ENCODE measurements at places on chromosomes 5 and 9. TPM values are rescaled to one million over a fixed set of nuclear protein-coding genes. Genes with fewer than 3 reads are reported as not detected.

GRCh38 chr9:128103589-128103962 is 24.0 kb downstream of the PTGES2 start:
- H3K4me1 ChIP-seq: peaks cover 43% of the 10 kb centered on the region
- no peak for DNase-seq
- H3K27me3 ChIP-seq: no peaks in the 10 kb centered on the region
- H3K36me3 ChIP-seq: peaks cover 69% of the 10 kb centered on the region

DNA sequence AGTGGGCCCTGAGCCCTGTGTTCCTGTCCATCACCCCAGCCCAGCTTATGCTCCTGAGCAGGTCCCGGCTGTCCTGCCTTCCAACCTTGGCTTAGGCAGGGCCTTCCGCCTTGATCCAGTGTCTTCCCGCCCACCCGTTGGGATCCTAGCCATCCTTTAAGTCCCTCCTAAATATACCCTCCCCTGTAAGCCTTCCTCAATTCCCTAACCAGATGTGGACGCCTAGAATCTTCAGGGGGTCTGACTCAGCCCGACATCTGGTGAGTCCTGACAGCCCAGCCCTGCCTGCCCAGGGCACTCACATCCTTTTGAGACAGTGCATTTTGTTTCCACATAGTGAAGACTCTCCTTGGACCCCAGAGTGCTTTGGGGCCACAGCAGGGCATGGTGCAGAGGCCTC is 23.7 kb downstream of the SLC6A7 start:
- H3K27me3 ChIP-seq: no peaks in the 10 kb centered on the region
- H3K4me3 ChIP-seq: no peak overlapping the region
- H3K36me3 ChIP-seq: no peaks in the 10 kb centered on the region
- no peaks in the 10 kb centered on the region for H3K4me1 ChIP-seq

GRCh38 chr9:38445154-38446043 is 21.1 kb upstream of the IGFBPL1 start:
- DNase-seq: peak; percentile 74
- H3K4me1 ChIP-seq: no peaks in the 10 kb centered on the region
- no peak overlapping the region for H3K4me3 ChIP-seq
- H3K27ac ChIP-seq: no peak overlapping the region
- no peaks in the 10 kb centered on the region for H3K36me3 ChIP-seq

- H3K27ac ChIP-seq: no peak overlapping the region
- no peaks in the 10 kb centered on the region for H3K27me3 ChIP-seq
- no peaks in the 10 kb centered on the region for H3K4me1 ChIP-seq
- no peaks in the 10 kb centered on the region for H3K36me3 ChIP-seq
These were observed 100.1 kb downstream of the KCNIP1 start for GRCh38 chr5:170603578-170604565.

DNA sequence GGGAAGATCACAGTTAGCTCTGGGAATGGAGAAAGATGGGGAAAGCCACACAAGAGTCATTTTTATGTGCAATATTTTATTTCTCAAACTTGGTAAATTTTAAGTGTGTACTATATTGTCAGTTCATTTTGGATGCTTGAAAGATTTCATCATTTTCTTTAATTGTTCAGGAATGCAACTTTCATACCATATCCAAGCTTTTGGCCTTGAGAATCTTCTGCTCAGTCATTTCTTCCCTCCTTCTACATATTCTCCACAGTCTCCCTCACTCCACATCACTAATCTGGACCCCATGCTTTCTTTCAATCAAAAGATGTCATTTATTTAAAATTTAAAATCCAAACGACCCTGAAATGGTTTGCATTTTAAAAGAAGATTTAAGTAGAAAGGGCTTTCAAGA is 135.4 kb downstream of the FAM114A2 start:
- DNase-seq: no peak
- peaks cover 7% of the 10 kb centered on the region for H3K4me1 ChIP-seq
- H3K36me3 ChIP-seq: no peaks in the 10 kb centered on the region

DNA sequence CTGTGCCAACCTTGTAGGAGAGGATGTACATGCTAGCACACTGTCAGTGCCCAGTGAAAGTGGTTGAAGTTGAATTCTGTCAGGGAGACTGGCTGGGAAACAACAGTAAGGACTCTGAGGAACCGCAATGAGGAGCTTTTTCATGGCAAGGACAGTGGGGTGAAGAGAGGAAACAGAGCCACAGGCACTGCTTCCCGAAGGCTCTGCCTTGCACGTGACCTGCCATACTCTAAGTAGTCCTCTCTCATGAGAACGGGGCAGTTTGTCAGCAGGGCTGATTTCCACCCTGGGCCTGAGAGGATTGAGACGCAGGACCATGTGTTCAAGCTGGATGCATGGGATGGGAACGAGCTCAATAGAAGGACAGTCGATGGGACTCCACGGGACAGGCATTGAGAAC is 106.6 kb upstream of the CTSL start:
- H3K36me3 ChIP-seq: no peaks in the 10 kb centered on the region
- H3K4me3 ChIP-seq: no peak overlapping the region
- no peak overlapping the region for H3K27ac ChIP-seq
- DNase-seq: no peak
- H3K27me3 ChIP-seq: no peaks in the 10 kb centered on the region
- no peaks in the 10 kb centered on the region for H3K4me1 ChIP-seq

GRCh38 chr9:99176527-99177013 is 45.2 kb downstream of the ALG2 start:
- no peak overlapping the region for H3K4me3 ChIP-seq
- no peaks in the 10 kb centered on the region for H3K27me3 ChIP-seq
- H3K36me3 ChIP-seq: no peaks in the 10 kb centered on the region
- H3K27ac ChIP-seq: no peak overlapping the region
- H3K4me1 ChIP-seq: no peaks in the 10 kb centered on the region

DNA sequence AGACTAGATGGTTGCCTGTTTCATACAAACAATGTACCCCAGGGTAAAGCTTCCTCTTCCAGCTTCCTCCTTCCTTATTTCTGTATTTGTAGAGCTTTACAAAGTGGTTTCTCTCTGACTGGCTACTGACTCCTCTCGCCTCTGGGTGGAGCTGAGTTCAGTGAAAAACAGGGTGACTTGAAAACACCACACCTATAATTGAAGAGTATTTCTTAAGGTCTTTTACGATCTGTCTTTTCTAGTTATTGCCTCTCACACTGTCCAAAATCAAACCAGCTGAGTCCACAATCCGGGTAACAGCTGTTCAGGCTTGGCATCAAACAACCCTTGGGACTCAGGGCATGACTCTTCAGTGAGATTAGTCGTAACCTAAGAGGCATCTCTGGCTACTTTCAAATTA is 200.4 kb downstream of the ARRDC3 start:
- DNase-seq: no peak
- no peaks in the 10 kb centered on the region for H3K36me3 ChIP-seq
- H3K4me1 ChIP-seq: peaks cover 3% of the 10 kb centered on the region
- no peak overlapping the region for H3K4me3 ChIP-seq
- peak overlapping the region; percentile 33 for H3K27ac ChIP-seq

The TUBB4B gene
- 469 TPM for total RNA-seq

GRCh38 chr9:88198341-88198807 is 60.1 kb upstream of the SPATA31C2 start:
- no peaks in the 10 kb centered on the region for H3K27me3 ChIP-seq
- H3K36me3 ChIP-seq: no peaks in the 10 kb centered on the region
- peak; percentile 87 for DNase-seq
- H3K4me1 ChIP-seq: peaks cover 29% of the 10 kb centered on the region
- H3K4me3 ChIP-seq: peak overlapping the region; percentile 35

- no peak overlapping the region for H3K27ac ChIP-seq
- no peaks in the 10 kb centered on the region for H3K27me3 ChIP-seq
- H3K4me3 ChIP-seq: no peak overlapping the region
- no peak for DNase-seq
These were observed 16.1 kb upstream of the FRRS1L start for GRCh38 chr9:109182940-109183798.

The C9orf50 gene
- not detected for total RNA-seq

DNA sequence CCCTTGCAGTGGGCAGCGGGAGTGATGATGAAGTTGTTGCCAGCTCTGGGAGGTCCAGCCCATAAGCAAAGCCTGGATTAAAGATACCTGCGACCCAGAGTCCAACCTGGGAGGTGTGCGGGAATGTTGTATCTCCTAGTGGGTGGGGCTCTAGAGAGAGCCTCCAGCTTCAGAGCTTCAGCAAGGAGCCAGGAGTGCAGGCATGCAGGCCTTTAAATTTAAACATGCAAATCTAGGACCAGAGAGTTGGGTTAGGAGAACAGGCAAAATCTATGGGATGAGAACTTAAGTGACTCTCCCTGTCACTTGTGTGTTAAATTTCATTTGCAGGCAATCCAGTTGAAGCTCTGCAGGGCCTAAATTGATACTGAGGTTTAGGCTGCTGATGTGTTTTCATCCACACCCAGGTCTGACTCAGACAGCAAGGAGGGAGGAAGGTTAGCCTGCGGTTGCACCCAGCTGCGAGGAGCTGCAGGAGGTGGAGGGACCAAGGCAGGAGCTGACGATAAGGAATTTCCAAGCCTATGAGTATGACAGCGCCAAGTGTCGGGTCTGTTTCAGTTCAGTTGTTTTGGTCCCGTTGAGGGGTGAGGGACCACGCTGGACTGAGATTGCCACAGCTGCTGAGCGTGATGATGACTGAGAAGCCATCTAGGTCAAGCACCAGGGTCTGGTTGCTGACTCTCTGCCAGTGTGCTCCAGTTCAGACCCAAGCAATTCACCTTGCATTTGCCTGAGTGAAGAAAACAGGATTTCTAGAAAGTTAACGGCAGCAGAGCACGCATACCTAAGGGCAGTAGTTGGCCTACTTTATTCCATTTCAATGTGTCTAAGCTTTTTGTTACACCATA is 243.0 kb downstream of the ICE1 start:
- no peak overlapping the region for H3K27ac ChIP-seq
- H3K27me3 ChIP-seq: no peaks in the 10 kb centered on the region
- H3K4me1 ChIP-seq: peaks cover 6% of the 10 kb centered on the region
- DNase-seq: peak; percentile 66
- no peaks in the 10 kb centered on the region for H3K36me3 ChIP-seq

GRCh38 chr9:20488691-20489090 is 133.6 kb downstream of the MLLT3 start:
- peaks cover 5% of the 10 kb centered on the region for H3K4me1 ChIP-seq
- H3K36me3 ChIP-seq: no peaks in the 10 kb centered on the region
- H3K27me3 ChIP-seq: no peaks in the 10 kb centered on the region
- no peak overlapping the region for H3K27ac ChIP-seq
- no peak overlapping the region for H3K4me3 ChIP-seq
- DNase-seq: no peak

DNA sequence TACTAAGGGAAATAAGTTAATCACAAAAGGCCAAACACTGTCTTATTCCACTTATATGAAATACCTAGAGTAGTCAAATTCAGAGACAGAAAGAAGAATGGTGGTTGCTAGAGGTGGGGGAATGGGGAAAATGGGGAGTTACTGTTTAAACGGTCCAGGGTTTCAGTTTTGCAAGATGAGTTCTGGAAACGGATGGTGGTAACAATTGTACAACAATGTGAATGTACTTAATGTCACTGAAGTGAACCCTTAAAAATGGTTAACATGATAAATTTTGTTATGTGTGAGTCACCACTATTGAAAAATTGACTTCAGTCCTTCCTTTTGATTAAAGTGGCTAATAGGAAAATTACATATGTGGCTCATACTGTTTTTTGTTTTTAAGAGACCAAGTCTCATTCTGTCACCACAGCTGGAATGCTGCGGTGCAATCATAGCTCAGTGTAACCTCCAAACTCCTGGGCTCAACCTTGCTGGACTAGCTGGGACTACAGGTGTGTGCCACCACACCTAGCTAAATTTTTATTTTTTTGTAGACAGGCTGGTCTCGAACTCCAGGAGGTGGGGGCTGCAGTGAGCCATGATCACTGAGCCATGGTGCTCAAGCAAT is 8.7 kb downstream of the UBQLN1 start:
- H3K4me3 ChIP-seq: no peak overlapping the region
- H3K4me1 ChIP-seq: peaks cover 70% of the 10 kb centered on the region
- no peak for DNase-seq
- no peak overlapping the region for H3K27ac ChIP-seq
- no peaks in the 10 kb centered on the region for H3K36me3 ChIP-seq

GRCh38 chr5:167217097-167217743 is 1074.2 kb upstream of the WWC1 start:
- no peaks in the 10 kb centered on the region for H3K27me3 ChIP-seq
- no peak overlapping the region for H3K27ac ChIP-seq
- DNase-seq: no peak

DNA sequence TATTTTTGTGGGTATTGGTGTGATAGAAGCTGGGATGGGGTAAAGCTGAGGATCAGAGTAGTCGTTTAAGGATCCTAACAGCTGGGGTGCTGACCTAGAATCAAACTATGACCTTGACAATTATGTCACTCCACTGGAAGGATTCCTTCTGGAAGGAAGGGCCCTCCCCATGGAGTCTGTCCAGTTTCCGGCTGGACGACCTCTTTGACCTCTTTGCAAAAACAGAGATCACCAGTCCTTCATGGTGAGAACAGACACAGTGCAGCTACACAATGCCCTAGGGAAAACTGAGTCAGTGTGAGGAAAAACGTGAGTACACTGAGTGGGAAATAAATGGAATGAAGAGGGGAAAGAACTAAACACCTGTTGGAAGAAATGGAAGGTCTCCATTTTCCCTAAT is 445.6 kb downstream of the MAT2B start:
- DNase-seq: no peak
- no peaks in the 10 kb centered on the region for H3K4me1 ChIP-seq
- no peaks in the 10 kb centered on the region for H3K36me3 ChIP-seq

The HDAC3 gene
- total RNA-seq: 44.0 TPM

GRCh38 chr9:23342291-23342690 is 483.7 kb downstream of the ELAVL2 start:
- no peak for DNase-seq
- H3K4me1 ChIP-seq: no peaks in the 10 kb centered on the region
- H3K27me3 ChIP-seq: no peaks in the 10 kb centered on the region
- H3K36me3 ChIP-seq: no peaks in the 10 kb centered on the region
- H3K4me3 ChIP-seq: no peak overlapping the region

DNA sequence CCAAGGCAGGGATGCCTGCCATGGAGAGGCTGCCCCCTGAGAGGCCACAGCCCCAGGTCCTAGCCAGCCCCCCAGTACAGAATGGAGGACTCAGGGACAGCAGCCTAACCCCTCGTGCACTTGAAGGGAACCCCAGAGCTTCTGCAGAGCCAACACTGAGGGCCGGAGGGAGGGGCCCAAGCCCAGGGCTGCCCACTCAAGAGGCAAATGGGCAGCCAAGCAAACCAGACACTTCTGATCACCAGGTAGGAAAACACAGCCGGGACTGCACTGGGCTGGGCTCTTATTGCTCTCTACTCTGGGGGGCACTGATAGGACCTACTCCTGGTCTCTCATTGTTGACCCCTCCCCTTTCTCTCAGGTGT is 3.2 kb downstream of the RELL2 start:
- H3K27me3 ChIP-seq: no peaks in the 10 kb centered on the region
- H3K36me3 ChIP-seq: peaks cover 11% of the 10 kb centered on the region
- DNase-seq: no peak
- peaks cover 27% of the 10 kb centered on the region for H3K4me1 ChIP-seq
- H3K27ac ChIP-seq: no peak overlapping the region

Data from esophagus muscularis mucosa (tissue), 4 donors.